Activated CD8-positive, alpha-beta T cell treated with anti-CD3 and anti-CD28 coated beads, Interleukin-2, amount 10 ng/mL, durations not matched to agents 7 days and 5 days (primary cell): ENCODE measurements at places on chromosomes 11 and 22. TPM values are rescaled to one million over a fixed set of nuclear protein-coding genes. Genes with fewer than 3 reads are reported as not detected.

- H3K27ac ChIP-seq: no peak overlapping the region
- H3K4me3 ChIP-seq: no peak overlapping the region
- H3K36me3 ChIP-seq: no peaks in the 10 kb centered on the region
These were observed 20.8 kb upstream of the SMIM38 start for GRCh38 chr11:69134957-69135356.

GRCh38 chr11:100593291-100593690 lies 93.8 kb upstream of the ARHGAP42 start:
- H3K27ac ChIP-seq: no peak overlapping the region
- H3K4me3 ChIP-seq: no peak overlapping the region
- H3K36me3 ChIP-seq: no peaks in the 10 kb centered on the region
- DNase-seq: no peak

The MIOX gene
- 0.40 TPM for total RNA-seq

The ABTB2 gene
- 0.97 TPM for total RNA-seq

The RGL4 gene
- total RNA-seq: 38.5 TPM

The WBP2NL gene
- 1.1 TPM for total RNA-seq

The ENTHD1 gene
- not detected for total RNA-seq
